ENCODE measurements at places on chromosomes 7 and 10.

- no peak for DNase-seq
Measured at GRCh38 chr7:3649678-3650440, 348.8 kb downstream of the SDK1 start.

- no peak for DNase-seq
Measured at GRCh38 chr7:154505362-154505761, 453.2 kb downstream of the DPP6 start.

DNA sequence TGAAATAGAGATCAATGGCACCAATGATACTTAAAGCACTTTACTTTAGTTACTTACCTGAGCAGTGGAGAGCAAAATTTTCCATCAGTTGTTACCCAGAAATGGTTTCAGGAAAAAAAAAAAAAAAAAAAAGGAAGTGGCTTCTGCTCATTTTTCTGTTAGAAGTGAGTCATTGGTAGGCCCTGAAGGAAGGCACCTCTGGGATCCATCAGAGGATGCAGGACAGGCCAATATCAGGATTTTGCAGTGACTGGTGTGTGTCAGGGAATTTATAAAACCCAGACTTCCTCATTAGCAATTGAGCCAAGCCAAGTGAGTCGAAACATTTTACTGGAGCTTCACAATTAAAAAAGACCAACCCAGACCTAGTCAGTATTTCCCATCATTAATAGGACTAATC lies 2.3 kb upstream of the SMIM30 start:
- DNase-seq, result no peak

DNA sequence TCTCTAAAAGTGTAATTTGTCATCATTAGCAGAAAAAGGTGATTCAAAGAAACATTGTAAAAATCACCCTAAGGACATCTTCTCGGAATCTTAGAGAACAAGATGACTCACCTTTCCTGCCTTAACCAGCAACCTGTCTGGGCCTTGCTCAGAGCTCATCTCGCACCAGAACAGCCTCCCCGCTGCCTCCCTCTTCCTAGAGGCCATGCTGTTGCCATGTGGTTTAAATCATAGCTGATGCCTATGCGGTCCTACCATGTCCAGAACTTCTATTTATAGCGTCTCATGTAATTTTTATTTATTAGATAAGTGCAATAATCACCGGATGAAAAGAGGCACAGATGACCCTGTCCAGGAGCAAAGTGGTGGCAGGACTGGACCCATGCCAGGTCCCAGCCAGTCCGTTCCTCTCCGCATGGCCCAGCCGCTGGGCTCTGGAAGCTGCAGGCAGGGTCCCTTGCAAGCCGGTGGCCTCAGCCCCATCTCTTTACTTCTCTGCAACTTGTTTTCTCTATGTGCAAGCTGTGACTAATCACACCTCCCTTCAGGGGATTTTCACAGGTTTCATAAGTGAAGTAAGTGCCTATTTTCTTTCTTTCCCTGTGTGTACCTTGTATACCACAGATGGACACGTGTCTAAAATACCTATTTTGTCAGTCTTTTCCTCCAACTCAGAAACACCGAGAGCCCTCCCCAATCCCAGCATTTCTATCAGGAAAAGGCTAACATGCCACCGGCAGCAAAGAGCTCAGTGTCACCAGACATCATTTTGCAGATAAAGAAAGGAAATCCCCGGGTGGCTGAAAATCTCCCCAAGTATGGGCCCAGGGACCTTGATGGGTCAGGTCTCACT lies 27.1 kb downstream of the KLF6 start:
- peak; percentile 40 for DNase-seq

GRCh38 chr7:77563275-77563674 lies 26.2 kb downstream of the PTPN12 start:
- no peak for DNase-seq

DNA sequence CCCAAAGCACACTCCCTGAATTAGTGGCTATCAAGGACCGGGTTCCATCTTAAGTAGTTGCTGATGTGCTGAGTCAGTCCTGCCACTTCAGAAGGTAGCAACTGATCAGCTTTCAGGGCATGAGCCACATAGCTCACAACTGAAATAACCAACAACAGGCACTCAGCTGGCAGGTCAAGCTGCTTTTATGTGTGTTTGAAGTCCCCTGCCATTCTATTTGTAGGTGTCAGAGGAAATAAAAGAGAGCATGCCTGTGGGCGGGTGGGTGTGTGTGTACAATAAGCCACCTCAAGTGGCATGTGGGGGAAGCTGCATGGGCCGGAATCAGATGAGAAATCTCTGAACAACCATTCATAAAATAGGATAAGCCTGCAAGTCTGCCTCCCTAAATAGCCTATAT lies 114.3 kb upstream of the YAE1 start:
- DNase-seq, result no peak

- no peak for DNase-seq
Measured at GRCh38 chr7:127741764-127742375, 89.9 kb downstream of the SND1 start.

DNA sequence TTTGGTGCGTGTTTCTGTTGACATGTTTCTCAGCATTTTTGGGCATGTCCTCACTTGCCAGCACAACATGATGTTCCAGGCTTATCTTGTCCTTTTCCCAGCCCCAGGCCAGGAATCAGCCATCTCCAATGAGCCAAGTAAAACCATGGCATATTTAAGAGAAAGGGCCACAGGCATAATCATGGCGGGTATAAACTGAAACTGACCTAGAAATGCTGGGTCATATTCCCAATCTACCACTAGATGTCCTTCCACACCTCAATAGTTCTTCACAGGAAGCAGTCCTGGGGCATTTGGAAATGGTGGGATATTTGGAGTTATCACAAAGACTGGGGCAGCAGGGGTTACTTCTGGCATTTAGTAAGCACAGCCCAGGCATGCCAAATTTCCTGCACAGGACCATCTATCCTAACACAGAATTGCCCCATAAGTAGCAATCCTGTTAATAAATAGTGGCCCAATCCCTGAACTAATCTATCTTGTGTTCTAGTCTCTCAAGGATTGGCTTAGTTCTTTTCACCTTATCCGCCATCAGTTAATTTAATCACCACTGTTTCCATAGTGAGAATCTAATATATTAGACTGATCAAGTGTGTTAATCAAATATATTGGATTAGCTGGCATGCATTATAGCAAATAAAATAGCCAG lies 101.6 kb downstream of the NPSR1 start:
- peak; percentile 16 for DNase-seq

DNA sequence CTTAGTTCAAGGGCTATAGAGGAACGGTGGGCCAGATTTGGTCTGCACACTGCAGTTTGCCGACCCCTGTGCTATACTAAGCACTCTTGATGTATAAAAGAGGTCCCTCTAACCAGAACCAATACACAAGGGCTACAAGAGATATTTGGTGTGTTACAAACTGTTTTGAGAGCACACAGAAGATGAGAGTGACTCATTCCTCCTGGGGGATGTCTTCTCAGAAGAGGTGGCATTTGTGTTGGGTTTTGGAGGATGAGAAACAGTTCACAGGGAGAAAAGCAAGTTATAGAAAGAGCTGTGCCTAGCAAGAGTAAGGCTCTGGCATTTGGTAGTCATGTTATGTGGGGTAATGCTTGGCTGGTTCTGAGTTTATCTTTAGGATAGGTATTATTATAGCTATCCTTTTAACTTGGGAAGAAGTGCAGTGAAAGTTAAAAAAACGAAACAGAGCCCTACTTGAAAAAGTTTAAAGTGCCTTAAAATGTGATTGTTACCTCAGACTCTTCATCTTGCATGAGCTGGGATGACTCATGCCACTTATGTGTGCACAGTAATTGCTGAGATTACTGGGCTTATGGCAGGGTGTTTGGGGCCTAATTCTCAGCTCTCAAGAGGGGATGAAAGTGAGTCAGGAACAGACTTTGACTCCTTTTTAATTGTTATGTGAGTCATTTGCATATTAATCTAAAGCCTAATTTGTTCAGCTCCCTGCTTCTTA lies 160.4 kb downstream of the KIF20B start:
- no peak for DNase-seq

DNA sequence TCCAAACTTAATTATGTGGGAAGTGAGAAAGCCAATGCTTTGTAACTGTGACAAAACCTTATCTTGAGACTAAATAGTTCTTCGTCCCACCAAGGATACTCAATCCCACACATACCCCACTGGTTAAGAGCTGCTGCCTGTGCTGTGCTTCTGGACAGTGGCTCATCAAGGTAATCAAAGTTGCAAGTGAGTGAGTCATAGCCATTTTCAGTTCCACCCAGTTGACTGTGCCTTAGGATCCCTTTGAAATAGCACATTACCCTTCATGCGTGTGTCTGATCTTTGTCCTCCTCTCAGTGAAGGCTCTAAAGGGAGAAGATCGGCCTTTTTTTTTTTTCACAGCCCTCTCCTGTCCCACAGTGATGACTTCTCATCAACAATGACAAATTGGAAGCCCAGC lies 706.0 kb upstream of the AUTS2 start:
- no peak for DNase-seq

- no peak for DNase-seq
Measured at GRCh38 chr10:119070395-119071165, 10.0 kb downstream of the EIF3A start.

- no peak for DNase-seq
Measured at GRCh38 chr10:60569681-60570080, 180.0 kb upstream of the ANK3 start.

- peak; percentile 47 for DNase-seq
Measured at GRCh38 chr10:29496341-29497162, 138.2 kb downstream of the SVIL start.

GRCh38 chr7:24604630-24605029 lies 31.4 kb downstream of the PALS2 start:
- DNase-seq, result no peak

GRCh38 chr10:126913316-126913715 lies 8.1 kb downstream of the DOCK1 start:
- no peak for DNase-seq

DNA sequence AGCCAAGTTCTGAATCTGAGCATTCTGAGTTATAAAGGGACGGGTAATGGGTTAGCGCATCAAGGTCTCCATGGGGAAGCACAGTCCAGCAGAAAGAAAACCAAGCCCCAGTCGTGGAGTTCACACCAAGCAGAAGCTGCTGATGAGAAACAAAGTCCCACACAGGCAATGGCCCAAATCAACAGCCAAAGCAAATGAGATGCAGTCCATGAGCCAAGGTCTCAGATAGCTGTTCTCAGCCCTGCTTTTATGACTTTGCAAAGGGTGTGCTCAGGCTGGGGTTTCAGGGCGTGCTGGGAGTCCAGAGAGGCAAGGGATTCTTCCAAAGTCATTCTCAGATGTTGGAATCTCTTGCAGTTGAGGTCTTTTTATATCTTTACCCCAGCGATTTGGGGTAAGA lies 32.0 kb downstream of the THNSL1 start:
- no peak for DNase-seq

DNA sequence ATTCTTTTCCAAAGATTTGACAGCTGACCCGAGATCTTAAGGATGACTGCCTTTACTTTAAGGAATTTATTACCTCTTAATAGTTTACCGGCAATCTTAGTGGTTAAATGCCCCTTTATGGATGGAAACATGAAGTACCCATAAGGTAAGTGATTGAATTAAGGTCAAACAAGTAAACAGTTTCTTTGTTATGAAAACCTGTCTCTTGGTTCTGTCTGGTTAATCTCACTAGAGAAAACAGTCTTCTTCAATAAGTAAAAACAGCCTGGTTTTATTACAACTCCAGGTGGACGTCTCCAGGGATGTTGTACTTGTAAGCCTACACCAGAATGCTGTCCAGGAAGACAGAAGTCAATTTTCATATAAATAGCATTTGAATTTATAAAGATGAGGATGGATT lies 161.8 kb upstream of the MTPN start:
- no peak for DNase-seq

DNA sequence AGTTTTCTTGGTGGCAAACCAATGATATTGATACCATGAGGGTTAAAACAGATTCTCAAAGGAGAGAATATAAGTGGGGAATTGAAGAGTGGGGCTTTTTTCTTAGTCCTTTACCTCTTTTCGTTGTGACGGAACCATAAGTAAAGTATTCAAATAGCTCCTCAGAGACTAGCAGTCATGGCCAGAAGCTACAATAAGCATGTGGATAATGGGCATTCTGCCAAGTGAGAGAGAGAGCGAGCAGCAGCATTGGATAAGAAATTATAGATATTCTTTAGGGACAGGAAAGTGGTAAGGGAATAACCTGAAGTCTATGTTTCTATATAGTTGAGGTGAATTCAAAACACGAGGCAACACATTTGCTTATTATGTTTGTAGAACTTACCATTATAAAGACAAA lies 235.1 kb downstream of the SEMA3E start:
- no peak for DNase-seq

DNA sequence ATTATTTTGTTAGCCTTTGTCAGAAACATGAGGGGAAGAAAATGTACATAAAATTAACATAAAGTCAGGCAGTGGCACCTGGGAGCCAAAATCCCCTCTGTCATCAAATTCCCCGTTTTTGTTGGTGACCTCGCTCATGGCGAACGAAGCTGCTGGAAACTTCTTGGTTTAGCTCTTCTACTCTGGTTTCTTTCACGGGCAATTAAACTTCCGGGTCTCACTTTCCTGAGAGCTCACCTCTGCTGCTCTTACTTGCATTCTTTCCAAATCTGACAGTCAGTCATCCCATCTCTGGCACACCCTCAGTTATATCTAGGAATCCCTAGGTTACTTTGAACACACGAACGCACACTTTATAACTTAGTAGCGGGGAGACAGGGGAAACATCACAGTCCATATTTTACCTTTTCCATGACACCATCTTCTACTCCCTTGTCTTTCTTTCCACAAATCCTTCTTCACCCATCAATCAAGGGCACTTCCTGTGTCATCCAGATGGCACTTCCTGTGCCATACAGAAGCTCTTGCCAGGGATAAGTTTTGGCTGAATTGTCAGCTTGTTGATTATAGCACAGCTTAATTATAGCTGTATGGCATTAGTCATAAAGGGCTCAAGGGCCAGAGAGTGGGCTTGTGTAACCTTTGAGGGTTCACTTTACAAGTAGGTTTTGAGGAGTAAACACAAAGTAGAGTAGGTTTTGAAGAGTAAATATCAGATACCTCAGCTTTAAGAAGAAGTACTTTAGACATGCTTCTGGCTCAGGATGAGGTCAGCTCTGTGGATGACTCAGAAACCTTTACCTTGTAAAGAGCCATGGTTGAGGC lies 105.1 kb downstream of the GATA3 start:
- no peak for DNase-seq

DNA sequence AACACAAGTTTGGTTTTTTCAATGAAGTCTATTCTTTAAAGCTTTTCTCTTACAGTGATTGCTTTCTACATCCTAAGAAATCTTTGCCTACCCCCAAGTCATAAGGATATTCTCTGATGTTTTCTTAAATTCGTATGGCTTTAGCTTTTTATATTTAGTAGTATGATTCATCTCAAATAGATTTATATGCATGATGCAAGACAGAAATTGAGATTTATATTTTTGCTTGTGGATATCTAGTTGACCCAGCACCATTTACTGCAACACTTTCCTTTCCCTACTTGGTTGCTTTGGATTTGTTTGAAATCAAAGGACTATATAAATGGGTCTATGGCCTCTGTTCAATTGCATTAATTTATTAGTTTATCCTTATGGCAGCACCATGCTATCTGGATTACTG lies 113.9 kb downstream of the ZNF438 start:
- DNase-seq, result no peak

DNA sequence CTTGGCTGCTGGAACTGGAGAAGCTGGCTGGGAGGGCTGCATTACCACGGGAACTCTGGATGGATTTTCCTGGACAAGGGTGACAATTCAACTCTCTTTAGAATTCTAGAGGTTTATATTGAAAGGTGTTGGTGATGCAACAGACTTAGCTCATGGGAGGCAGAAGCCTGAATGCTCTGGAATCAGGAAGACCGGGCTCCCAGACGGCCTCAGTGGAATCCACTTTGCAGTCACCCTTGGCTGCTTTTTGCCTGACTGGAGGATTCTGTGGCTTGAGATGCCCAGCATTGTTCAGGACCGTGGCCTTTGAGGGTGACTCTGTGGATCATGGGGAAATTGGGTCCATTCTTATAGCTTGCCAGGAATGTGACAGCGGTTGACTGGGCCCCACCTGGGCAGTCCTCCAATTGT lies 32.3 kb downstream of the PYROXD2 start:
- DNase-seq, result no peak
